H9 (cell line): ENCODE measurements at places on chromosomes 6 and 20. TPM values are rescaled to one million over a fixed set of nuclear protein-coding genes. Genes with fewer than 3 reads are reported as not detected.
A peak's percentile ranks its signal among the peaks of the same experiment; 100 is the strongest.

DNA sequence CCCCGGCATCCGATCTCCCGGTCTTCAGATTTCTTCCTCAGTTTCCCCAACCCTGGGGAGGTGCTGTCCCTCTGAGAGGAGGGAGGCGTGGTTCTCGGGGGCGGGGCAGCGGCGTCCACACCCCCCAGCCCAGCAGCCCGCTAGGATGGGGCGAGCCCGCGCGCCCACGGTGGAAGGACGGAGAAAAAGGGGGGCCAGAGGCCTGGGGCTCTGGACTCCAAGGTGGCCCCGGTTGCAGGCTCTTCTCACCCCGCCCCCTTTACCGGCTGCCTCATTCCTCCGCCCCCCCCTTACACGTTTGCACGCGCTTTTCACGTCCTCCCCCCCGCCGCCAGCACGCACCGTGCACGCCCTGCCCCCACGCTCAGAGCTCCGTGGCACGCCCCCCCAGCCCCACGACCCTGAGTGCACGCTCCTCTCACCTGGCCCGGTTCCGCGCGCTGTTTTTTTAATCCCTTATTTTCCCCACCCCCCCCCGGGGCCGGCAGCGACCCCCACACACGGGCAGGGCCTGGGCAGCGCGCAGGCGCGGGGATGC, 402 bp downstream of the ZBTB12 start:
- no peaks in the 10 kb centered on the region; the same call in 1 of the 2 replicates for H3K4me1 ChIP-seq
- peaks cover 13% of the 10 kb centered on the region for H3K36me3 ChIP-seq
- no peak overlapping the region for H3K27ac ChIP-seq
- H3K4me3 ChIP-seq: peak overlapping the region; percentile 83
- H3K27me3 ChIP-seq: no peaks in the 10 kb centered on the region

- no peaks in the 10 kb centered on the region; the same call in 1 of the 2 replicates for H3K4me1 ChIP-seq
- no peak overlapping the region for H3K4me3 ChIP-seq
- no peak for DNase-seq
- peaks cover 33% of the 10 kb centered on the region for H3K36me3 ChIP-seq
- H3K27ac ChIP-seq: no peak overlapping the region
These were observed 108.2 kb downstream of the THBS2 start for GRCh38 chr6:169145496-169145895.

DNA sequence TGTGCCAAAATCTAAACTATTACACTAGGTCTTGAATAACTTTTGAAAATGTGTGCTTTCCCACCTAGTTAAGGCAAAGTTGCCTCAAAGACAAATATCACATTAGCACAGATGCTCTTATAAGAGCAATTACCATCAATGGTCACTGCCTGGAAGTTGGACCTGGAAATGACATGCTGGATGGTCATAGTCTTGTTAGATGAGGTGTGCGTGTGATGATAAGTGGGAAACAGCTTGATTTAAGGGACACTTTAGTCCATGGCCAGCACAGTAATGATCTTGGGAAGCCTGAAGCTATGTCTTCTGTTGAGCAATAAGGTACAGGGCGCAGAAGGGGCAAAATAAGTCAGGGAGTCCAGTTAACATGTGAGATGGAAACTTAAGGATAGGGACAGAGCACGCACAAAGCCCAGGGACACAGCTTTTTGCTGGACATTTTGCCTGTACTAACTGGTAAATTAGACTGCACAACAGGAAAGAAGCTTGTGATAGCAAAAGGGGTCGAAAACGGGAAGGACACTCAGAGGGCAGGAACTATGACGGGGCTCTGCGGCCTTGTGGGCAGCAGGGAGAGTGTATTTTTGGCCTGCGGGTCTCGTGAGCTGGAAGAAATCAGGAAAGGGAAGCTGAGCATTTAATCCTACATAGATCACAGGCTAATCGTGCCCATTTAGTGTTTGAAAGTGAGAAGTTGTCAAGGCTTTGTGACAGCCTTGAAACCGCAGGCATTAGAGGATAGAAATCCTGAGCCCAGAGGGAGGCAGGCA, 66.7 kb upstream of the BMP2 start:
- no peak overlapping the region for H3K27ac ChIP-seq
- H3K4me3 ChIP-seq: no peak overlapping the region
- H3K4me1 ChIP-seq: peaks cover 4% of the 10 kb centered on the region; the same call in 1 of the 2 replicates
- H3K36me3 ChIP-seq: no peaks in the 10 kb centered on the region

- no peak overlapping the region for H3K4me3 ChIP-seq
- H3K4me1 ChIP-seq: no peaks in the 10 kb centered on the region
- no peak for DNase-seq
- peaks cover 30% of the 10 kb centered on the region for H3K36me3 ChIP-seq
These were observed 17.7 kb downstream of the SLC17A5 start for GRCh38 chr6:73636048-73636447.

- H3K27me3 ChIP-seq: no peaks in the 10 kb centered on the region
- no peak overlapping the region for H3K27ac ChIP-seq
- no peak overlapping the region for H3K4me3 ChIP-seq
- DNase-seq: no peak
These were observed 39.9 kb upstream of the TBC1D7 start for GRCh38 chr6:13368079-13368730.

GRCh38 chr20:48395816-48396546, 431.8 kb downstream of the PREX1 start:
- DNase-seq: no peak
- H3K36me3 ChIP-seq: no peaks in the 10 kb centered on the region; the same call in 2 of the 3 replicates
- H3K27me3 ChIP-seq: no peaks in the 10 kb centered on the region
- H3K4me1 ChIP-seq: no peaks in the 10 kb centered on the region; the same call in 1 of the 2 replicates
- H3K4me3 ChIP-seq: no peak overlapping the region

DNA sequence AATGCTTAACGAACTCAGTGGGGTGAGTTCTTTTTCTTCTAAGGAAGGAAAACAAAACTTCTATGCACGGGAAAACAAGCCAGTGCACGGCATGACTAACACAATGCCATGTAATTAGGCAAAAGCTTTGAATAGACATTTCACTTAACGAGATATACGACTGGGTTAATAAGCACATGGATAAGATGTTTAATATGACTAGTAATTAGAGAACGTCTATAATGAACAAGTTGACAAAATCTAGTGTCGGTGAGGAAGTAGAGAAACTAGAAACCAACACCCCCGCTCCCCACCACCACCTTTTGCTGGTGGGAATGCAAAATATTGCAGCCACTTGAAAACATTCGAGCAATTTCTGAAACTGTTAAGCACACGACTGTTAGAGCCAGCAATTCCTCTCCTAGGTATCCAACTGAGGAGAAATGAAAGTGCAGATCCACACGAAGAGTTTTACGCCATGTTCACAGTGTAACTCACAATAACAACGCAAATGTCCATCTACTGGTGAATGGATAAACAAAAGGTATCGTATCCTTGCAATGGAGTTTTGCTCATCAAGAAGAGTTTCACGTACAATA, 644.9 kb upstream of the AGPAT4 start:
- no peak overlapping the region for H3K27ac ChIP-seq
- H3K4me3 ChIP-seq: no peak overlapping the region
- no peaks in the 10 kb centered on the region for H3K27me3 ChIP-seq
- H3K36me3 ChIP-seq: no peaks in the 10 kb centered on the region
- DNase-seq: no peak

DNA sequence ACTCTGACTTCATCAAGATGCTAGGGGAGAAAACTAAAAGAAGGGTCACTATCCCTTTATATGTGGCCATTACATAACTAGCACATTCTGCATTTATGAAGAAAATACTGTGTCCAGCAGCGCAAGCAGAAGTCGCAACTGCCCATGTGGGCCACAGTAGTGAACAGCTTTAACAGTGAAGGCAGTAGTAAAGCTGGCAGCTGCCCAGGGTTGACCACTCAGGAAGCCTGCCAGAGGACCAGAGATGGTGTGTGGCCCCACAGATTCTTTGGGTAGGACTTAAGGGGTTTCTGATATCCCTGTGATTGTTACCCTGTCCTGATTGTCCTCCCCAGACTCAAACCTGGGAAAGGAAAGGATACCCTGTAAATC, 88.3 kb upstream of the NT5E start:
- no peaks in the 10 kb centered on the region for H3K36me3 ChIP-seq
- no peak for DNase-seq
- no peaks in the 10 kb centered on the region for H3K27me3 ChIP-seq
- H3K27ac ChIP-seq: no peak overlapping the region
- H3K4me3 ChIP-seq: no peak overlapping the region

GRCh38 chr20:10209091-10209490, 9.5 kb upstream of the SNAP25 start:
- DNase-seq: no peak
- H3K36me3 ChIP-seq: no peaks in the 10 kb centered on the region
- H3K4me3 ChIP-seq: no peak overlapping the region
- H3K4me1 ChIP-seq: no peaks in the 10 kb centered on the region
- no peaks in the 10 kb centered on the region for H3K27me3 ChIP-seq

- no peak for DNase-seq
- no peaks in the 10 kb centered on the region for H3K27me3 ChIP-seq
- H3K4me1 ChIP-seq: no peaks in the 10 kb centered on the region
- H3K36me3 ChIP-seq: peaks cover 10% of the 10 kb centered on the region; the same call in 2 of the 3 replicates
- no peak overlapping the region for H3K27ac ChIP-seq
These were observed 45.0 kb downstream of the NT5E start for GRCh38 chr6:85494547-85495536.

- no peak overlapping the region for H3K27ac ChIP-seq
- no peak overlapping the region for H3K4me3 ChIP-seq
- no peaks in the 10 kb centered on the region for H3K4me1 ChIP-seq
- no peak for DNase-seq
These were observed 458.3 kb downstream of the MMUT start for GRCh38 chr6:49004801-49005200.

DNA sequence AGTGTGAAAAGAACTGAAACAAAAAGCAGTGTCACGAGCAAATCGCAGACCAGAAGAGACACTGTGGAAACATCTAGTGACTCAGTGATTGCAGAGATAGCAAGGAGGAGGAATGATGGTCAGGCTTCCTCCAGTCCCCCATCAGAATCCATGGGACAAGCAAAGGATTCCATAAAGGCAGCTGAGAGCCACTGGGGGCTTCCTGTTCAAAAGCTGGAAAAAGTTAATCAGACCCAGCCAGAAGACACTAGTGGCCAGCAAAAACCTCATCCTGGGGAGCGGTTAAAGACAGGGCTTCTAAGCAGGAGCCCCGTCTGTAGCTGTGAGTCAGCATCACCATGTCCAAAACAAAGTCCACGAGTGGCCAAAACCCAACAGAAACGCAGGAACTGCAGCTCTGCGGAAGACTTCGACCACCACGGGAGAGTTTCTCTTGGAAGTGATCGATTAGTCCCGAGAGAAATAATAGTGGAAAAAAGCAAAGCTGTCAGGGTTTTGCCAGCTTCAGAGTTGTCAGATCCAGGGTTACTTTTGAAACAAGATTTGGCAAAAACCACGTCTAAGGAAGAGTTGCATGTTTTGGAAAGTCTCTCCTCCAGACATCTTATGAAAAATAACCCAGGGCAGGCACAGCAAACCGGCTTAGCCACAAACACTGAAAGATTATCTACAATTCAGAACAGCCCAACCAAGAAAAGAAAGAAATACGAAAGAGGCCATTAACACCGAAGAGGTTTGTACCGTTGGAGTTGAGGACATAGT, 51.0 kb downstream of the JAG1 start:
- DNase-seq: no peak
- no peak overlapping the region for H3K27ac ChIP-seq
- H3K4me3 ChIP-seq: no peak overlapping the region
- H3K27me3 ChIP-seq: no peaks in the 10 kb centered on the region
- H3K36me3 ChIP-seq: peaks cover 5% of the 10 kb centered on the region

DNA sequence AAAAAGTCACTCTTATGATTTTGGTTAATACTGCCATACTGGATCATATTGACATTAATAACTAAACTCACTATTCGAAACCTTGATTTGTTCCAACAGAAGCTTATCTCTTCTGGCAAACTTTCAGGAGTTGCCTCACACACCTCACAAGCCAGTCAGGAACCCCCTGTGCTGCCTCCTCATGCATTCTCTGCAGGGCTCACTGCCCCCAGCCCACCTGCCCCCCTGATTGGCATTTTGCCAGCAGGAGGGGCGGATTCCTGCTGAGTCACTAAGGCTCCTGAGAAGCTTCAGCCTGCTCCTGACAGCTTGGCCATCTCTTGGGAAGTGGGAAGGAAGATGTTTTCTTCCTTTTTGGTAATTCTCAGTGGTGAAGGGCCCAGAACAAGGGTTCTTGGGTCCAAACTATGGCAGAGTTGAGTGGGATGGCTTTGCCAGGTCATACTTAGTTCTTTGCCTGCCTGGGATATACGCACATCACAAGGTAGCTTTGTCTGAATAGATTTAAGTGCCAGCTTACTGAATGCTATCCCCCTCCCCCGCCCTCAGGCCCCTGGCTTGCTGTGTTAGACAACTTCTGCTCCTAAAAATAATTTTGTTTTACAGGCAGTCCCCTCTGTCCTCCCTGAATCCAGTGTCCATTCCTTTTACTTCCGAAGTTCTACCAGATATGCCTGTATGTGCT, 31.4 kb downstream of the SLC35F1 start:
- no peaks in the 10 kb centered on the region; the same call in 1 of the 2 replicates for H3K27me3 ChIP-seq
- no peaks in the 10 kb centered on the region for H3K36me3 ChIP-seq
- H3K4me1 ChIP-seq: peaks cover 6% of the 10 kb centered on the region; the same call in 1 of the 2 replicates
- DNase-seq: peak; percentile 57

DNA sequence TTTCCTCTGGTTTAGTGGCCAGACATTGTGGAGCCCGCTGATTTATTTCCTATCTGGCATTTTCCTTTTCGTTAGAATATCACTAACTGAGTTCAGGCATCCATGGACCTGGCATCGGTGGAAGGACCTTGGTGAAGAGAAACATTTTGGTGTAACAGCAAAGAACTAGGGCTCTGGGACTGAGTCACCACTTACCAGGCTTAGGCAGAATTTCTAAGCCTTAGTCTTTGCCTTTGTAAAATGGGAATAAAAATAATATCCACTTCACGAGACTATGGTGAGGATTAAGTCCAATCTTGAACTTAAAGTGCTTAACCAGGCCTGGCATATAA, 42.0 kb upstream of the ENPP1 start:
- no peak overlapping the region for H3K27ac ChIP-seq
- no peaks in the 10 kb centered on the region for H3K36me3 ChIP-seq
- no peak overlapping the region for H3K4me3 ChIP-seq
- H3K27me3 ChIP-seq: no peaks in the 10 kb centered on the region

DNA sequence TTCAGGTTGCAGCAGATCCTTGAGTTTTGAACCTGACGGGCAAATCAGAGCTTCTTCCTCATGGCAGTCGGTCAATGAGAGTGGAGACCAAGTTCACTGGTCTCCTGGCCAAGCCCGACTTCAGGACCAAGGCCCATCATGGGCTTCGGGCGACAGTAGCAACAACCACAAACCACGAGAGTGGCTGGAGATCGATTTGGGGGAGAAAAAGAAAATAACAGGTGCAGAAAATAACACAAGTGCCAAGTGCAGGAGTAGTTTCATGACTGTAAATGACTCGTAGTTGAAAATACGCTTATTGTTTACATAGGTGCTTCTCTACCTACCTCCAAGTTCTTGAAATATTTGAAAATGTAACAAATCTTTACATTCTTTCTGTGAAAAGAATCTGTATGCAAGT, 56.1 kb downstream of the DCBLD1 start:
- H3K27me3 ChIP-seq: no peaks in the 10 kb centered on the region
- no peaks in the 10 kb centered on the region for H3K36me3 ChIP-seq
- H3K4me1 ChIP-seq: no peaks in the 10 kb centered on the region
- no peak overlapping the region for H3K4me3 ChIP-seq
- H3K27ac ChIP-seq: no peak overlapping the region

- DNase-seq: no peak
- H3K4me1 ChIP-seq: peaks cover 10% of the 10 kb centered on the region; the same call in 1 of the 2 replicates
- H3K36me3 ChIP-seq: no peaks in the 10 kb centered on the region
- H3K4me3 ChIP-seq: no peak overlapping the region
These were observed 49.5 kb downstream of the SOBP start for GRCh38 chr6:107539409-107539808.

RSPH4A gene
- 0.31 and 0.33 TPM in 2 replicates for total RNA-seq

EEF1A2 gene
- total RNA-seq: 25.8 and 27.4 TPM in 2 replicates

UNC5CL gene
- total RNA-seq: 0.79 and 0.81 TPM in 2 replicates

PACSIN1 gene
- total RNA-seq: 7.0 and 7.6 TPM in 2 replicates

POM121L2 gene
- not detected in 2 replicates for total RNA-seq

SLC52A3 gene
- 3.2 and 3.3 TPM in 2 replicates for total RNA-seq

ADGRF5 gene
- not detected in 2 replicates for total RNA-seq
